IPS DF 19.7 (cell line): ENCODE measurements at places on chromosomes 16 and 17.

DNA sequence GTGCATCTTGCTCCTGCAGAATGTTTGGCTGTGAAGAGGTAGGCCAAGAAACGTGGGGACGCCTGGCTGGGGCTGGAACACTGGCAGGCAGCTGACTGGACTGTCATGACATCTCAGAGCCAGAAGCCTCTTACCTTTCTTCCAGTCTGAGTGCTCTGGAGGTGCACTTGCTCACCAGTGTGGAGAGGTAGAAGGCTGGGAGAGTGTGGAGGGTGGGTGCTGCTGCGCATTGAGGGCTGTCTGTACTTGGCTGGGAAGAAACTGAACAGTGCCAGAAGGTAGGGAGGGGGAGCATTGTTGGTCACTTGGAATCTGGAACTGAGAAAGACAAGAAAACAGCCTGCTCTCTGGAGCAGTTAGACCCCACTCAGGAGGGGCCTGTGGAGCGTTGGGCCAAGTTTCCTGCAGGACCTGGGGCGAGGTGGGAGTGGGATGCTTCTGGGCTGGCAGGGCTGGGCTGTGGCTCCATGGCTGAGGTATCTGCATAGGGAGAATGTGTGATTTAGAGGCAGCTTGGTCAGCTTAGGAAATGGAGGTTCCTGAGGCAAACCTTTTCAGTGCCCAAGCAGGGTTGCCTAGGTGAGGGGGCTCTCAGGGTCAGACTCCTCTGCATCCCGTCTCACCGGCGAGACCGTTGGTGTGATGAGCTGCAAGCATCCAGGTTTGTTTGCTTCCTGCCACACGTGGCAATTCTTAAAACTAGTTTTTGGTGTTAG lies 55.1 kb downstream of the KSR1 start:
- no peak for DNase-seq

- no peak for DNase-seq
Observed at GRCh38 chr16:62038646-62039045, 2.4 kb upstream of the CDH8 start.

GRCh38 chr17:2835780-2836179 lies 39.5 kb downstream of the RAP1GAP2 start:
- DNase-seq = no peak

DNA sequence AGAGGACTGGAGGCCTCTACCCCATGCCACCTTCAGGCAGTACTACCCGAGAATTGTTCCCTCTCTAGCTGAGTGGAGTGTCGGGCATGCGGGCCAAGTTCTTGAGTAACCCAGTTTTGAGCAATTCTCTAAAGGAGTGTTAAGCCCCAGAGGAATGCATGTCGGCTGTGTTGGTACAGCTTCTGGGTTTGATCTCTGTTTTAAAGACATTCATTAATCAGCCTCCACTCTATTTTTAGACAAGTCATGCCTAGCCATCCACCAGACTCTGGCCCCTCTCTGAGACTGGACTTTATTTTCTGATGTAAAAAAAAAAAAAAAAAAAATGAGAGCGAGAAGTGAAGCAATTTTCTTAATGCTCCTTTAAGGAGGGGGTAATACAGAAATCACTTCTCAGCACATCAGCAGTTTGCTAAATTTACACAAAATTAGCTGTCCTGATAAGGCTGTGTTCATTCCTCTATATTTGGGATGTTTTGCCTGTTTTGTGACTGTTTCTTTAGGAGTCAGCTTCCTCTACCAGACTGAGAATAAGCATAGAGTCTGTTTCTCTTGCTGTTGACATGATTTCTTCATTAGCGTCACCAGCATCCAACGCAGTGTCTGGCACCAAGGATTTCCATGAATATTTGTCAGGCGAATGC lies 88.7 kb downstream of the AXIN2 start:
- DNase-seq = no peak

DNA sequence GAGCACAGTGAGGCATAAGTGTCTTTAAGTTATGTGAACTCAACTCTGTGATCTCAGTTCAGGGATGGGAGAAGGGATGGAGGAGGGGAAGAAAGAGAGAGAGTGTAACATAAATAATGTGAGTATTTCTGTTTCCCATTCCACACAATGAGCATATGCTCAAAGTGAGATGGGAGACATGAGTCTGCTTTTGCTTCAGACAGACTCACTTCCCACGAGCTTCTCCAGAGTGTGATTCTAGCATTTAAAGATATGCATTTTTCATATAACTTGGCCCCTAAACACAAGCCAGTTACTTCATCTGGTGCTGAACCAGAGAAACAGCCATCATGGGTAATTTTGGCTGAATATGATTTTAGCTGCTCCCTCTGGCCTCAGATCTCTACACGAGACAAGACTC lies 35.0 kb downstream of the SHISA9 start:
- no peak for DNase-seq

- no peak for DNase-seq
Observed at GRCh38 chr17:72614871-72615626, 477.4 kb downstream of the SLC39A11 start.

DNA sequence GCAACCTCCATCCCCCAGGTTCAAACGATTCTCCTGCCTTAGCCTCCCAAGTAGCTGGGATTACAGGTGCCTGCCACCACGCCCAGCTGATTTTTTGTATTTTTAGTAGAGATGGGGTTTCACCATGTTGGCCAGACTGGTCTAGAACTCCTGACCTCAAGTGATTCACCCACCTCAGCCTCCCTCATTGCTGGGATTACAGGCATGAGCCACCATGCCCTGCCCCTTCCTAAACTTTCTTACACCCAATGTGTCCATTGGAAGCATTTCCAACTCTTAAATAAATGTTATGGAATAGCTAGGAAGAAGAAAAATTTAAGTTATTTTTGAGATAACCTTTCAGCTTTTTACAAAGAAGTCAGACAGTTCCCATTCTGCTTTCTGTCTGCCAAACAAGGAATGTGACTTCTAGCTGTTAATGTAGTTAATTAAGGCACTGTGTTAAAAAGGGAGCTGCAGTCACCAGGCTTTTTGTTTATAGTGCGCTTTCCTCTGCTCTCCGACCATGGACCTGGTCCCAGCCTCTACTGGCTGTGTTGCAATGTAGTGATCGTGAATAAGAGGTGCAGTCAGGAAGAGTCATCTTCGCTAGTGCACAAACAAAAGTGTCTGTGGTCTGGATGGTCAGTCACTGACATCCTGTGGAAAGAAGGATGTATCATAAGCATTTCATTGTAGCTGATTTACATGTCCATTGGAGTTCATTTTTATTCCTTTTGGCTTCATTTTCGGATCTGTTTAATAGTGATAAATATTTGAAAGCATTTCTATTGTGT lies 39.7 kb downstream of the USP10 start:
- no peak for DNase-seq

- DNase-seq = no peak
Observed at GRCh38 chr16:5865236-5865635, 767.6 kb upstream of the EEF2KMT start.

DNA sequence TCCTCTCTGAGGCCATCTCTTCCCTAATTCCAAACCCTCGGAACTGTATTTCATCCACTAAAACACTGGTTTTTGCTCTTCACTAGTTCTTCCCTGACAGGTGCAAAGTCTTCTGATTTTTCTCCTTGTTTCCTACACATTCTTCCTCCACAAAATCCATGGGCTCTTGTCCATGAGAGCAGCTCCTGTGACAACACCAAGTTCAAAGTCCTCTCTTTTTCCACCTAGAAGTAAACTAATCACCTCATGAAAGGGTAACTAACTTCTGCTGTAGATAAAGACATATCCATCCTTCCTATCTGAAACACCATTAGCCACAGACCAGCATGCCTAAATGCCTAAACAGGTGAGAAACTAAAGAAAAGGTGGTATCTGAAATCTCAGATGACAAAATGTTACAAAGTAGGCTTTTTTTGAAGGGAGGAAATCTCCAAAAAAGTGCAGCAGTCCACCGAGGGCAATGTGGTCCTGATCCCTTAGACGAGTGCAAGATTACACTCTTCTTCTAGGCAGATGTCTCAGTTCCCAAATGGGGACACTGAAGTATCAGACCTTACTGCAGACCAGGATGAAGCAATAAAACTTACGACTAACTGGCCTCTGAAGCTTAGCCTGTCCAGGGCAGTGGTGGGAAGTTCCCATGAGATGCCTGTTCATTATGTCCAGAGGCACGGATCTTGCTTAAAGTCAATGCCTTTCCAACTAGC lies 2.8 kb downstream of the PIP4K2B start:
- no peak for DNase-seq

GRCh38 chr17:58529275-58529674 lies 14.8 kb upstream of the MTMR4 start:
- no peak for DNase-seq

GRCh38 chr17:20086416-20087076 lies 77.4 kb downstream of the SPECC1 start:
- no peak for DNase-seq

DNA sequence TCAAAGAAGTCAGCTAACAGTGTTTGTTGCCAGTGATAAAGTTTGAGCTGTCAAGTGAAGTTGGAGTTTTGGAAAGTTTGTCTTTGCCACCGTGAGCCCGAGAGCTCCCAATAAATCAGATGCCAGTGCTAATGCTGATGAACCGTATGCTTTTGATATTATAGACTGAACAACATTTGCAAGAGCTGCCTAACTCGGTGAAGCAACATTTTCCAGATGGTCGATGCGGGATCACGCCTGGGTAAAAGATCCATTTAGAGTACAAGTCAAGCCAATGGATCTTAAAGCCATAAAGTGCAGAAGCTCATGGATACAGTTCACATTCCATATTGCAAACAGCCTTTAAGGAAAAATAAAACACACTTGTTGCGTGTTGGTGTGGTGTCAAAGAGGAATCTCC lies 9.6 kb downstream of the BANP start:
- DNase-seq = no peak

GRCh38 chr16:74862743-74863244 lies 88.2 kb upstream of the FA2H start:
- no peak for DNase-seq

GRCh38 chr17:13626703-13627102 lies 25.0 kb upstream of the HS3ST3A1 start:
- no peak for DNase-seq

DNA sequence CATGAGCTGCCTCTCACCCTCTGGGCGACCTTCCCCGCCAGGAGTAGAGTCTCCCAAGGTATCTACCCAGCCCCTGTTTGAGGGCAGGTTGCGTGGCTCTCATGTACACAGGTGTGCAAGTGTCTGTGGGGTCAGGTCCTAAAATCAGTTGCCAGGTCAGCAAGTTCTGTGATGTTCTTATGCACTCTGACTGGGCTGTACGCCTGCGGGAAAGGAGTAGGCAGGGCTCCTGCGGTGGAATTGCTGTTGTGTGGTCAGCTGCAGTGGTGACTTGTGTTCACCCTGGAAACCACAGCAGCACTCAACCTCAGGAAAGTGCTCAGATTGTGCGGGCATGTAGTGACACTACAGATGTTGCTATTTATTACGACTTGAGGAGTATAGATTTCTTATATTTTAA lies 19.4 kb downstream of the NARF start:
- DNase-seq = no peak

GRCh38 chr17:42700586-42701289 lies 18.4 kb downstream of the CNTNAP1 start:
- DNase-seq = no peak
